NCI-H774 (cell line): ENCODE measurements at places on chromosomes 2 and 18.

DNA sequence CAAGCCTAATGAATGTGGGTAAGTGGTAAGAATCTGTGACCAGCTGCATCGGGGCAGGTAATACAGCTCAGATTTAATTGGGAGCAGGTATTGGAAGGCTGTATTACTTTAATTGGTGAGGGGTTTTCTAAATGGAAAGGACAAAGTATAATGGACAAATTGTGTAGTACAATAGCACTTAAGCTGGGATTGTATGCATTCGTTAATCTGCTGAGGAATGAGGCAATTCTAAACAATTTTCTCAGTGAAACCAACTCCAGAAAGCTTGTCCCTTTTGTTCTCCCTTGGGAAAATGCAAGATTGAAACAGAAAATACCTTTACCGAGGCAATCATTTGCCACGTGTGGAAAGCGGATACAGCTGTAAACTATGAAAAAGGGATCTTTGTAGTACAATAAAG lies 801.6 kb upstream of the POU3F3 start:
- DNase-seq: no peak

GRCh38 chr2:205835251-205835791 lies 153.0 kb downstream of the NRP2 start:
- no peak for DNase-seq

- no peak for DNase-seq
Measured at GRCh38 chr2:235570256-235570655, 76.4 kb downstream of the AGAP1 start.

GRCh38 chr2:86370579-86370978 lies 33.2 kb upstream of the REEP1 start:
- DNase-seq: no peak

DNA sequence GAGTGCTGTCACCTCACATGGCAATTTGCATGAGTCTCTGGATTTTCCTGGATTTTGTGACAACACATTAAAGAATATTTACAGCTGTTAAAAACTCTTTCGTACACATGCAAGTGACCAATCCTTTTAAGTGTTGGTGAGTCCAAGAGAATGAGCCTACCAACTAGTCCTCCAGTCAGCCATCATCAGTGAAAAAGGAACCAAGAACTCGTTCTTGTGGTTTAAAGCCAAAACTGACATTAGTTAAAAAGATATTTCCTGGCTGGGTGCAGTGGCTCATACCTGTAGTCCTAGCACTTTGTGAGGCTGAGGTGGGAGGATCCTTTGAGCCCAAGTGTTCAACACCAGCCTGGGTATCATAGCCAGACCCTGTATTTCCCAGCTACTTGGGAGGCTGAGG lies 215.4 kb upstream of the ITGA4 start:
- DNase-seq: no peak

DNA sequence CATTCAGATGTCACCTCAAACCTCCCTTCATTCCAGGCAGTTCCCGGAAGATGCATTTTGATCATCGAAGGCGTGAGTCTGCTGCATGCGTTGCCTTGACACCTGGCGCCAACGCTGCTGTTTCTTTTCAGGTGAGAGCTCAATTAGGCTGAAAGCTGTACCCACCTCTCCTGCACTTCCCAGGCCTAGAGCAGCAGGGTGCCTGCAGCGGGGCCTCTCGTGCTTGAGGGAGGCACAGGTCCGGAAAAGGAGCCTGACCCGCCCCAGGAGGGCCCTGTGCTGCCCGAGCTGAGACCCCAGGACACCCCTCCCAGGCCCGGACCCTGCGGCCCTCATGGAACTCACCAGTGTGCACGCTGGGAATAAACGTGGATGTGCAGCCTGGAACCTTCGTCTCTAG lies 31.4 kb upstream of the KCNG2 start:
- peak; percentile 7 for DNase-seq

GRCh38 chr2:235373171-235373570 lies 120.7 kb upstream of the AGAP1 start:
- no peak for DNase-seq

- DNase-seq: peak; percentile 72
Measured at GRCh38 chr2:104872866-104873688, 19.2 kb downstream of the POU3F3 start.

DNA sequence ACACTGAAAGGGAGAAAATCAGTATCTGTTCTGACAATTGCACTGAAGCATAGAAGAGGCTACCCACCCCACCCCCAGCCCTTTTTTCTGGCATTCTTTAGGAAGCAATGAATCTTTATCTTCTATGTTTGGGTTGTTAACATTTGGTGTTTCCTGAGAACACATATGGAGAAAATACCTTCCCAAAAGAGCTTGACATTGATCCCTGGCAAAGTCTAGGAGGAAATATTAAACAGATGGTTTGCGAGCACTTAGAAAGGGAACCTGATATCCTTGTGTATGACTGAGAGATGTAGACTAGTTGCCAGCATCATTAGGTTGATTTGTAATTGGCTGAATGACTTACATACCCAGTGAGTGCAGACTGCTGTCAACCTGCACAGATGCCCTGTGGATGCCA lies 42.9 kb downstream of the DOK1 start:
- no peak for DNase-seq

- DNase-seq: no peak
Measured at GRCh38 chr18:79523736-79524180, 128.0 kb downstream of the NFATC1 start.

DNA sequence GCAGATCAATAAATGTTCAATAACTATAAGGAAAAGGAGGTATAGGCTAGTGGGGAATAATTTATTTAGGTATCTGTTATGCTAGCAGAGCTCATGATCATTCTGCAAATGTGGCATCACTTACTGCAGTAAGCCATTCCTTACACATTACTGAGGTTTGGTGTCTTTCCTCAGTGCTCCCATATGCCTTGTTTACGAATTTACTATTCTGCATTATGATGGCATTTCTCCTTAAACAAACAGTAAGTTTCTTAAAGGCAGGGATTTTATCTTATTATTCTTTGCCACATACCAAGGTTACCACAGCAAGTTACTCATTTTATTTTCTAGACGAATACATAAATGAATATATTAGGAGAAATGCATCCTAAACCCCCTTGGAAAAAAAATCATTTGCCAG lies 88.4 kb downstream of the DSEL start:
- no peak for DNase-seq

DNA sequence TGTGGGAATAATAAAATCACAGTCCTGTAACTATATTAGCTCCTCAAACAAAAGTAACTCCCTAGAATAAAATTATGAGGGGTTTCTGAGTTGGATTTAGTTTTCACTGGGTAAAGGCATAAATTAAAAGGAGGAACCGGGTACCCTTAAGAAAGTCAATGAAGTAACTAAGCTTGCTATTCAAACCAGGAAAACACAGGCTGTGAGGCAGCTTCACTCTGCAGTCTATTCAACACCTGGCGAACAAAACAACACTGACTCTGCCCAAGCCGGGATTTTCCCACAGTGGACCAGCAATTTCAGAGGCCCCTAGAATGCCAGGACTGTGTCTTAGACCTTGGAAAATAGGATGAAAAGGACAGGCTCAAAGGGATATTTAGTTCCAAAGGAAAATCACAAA lies 24.6 kb upstream of the CREB1 start:
- DNase-seq: no peak

DNA sequence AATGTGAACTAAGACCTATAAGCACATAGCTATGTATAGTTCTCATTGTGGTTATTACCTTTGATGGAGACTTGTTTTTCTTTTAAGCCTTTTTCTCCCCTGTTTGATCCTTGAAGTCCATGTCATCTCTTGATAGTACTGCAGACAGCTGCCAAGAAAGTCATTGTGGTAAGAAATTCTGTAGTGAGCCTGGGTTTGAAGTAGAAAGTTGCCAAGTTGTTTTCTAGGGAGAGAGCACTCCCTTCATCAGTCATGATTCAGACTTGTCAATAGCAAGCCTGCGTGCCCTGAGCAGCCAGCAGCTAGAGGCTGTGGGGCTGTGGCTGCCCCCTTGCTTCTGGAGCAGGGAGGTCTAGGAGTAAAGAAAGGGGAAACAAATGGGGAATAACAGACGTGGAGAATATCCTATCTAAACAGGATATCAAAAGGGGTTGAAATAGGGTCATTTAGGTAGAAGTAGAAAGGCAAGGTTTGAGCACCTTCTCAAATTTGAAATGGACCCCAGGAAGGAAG lies 8.4 kb downstream of the SP5 start:
- no peak for DNase-seq

DNA sequence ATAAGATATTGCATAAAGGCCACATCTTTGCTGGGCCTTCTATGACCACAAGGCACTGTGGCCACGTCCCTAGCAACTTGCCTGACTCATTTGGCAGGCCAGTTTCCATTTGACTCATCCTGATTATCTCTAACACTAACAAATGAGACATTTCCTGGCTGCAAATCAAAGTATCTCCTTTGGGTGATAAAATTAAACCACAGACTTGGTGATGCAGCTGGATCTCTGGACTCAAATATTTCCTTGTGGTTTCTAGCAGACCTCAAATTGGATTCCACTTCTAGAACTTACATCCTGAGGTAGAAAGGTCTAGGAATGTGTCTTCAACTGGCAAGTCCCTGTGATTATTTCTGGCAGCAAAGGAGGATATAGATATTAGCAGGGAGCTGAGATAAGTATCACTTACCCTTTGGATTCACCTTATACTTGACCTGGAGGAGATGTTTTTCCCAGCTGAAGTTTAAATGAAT lies 167.9 kb upstream of the NXPH2 start:
- no peak for DNase-seq

DNA sequence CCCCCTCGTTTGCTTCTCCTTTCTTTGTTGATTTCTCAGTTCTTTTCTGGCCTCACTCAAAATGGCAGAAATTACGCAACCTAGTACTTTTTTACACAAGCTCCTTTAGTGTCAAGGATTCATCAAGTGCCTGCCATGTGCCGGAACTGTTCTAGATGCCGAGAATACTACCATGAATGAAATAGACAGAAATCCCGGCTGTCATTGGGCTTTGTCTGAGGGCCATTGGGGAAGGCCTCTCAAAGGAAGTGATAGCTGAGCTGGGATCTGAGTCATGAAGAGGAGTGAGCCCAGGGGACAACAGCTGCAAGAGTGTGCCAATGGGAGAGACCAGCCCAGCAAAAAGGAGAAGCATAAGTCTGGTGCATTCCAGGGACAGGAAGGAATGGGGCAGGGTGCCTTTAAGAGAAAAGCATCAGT lies 34.3 kb upstream of the PPP1CB start:
- DNase-seq: no peak

- no peak for DNase-seq
Measured at GRCh38 chr2:143742581-143742980, 613.4 kb downstream of the ARHGAP15 start.
